ENCODE measurements at places on chromosomes 6 and 20. TPM values are rescaled to one million over a fixed set of nuclear protein-coding genes. Genes with fewer than 3 reads are reported as not detected.

The GPSM3 gene
- 227 TPM for total RNA-seq

The SIRPA gene
- 0.05 TPM for total RNA-seq

GRCh38 chr6:25280344-25281074, 1.3 kb downstream of the CARMIL1 start:
- ATAC-seq, result peak; percentile 6

DNA sequence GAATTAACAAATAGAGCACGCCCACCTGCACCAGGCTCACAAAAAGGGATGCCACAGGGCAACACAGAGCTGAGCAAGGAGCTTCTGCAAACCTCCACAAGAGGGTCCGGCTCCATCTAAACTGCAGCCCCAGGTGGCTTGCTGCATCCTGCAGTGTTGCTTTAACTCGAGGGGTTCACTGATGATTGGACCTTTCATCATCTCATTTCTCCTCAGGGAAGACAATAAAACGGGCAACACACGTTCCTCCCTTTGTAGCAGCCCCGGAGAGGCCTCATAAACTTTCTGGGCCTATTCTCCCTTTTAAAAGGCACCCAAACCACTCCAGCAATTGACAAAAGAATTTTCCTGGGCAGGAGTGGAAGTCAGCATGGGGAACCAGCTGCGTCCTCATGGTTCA, 161.5 kb upstream of the CDH4 start:
- no peak for ATAC-seq

DNA sequence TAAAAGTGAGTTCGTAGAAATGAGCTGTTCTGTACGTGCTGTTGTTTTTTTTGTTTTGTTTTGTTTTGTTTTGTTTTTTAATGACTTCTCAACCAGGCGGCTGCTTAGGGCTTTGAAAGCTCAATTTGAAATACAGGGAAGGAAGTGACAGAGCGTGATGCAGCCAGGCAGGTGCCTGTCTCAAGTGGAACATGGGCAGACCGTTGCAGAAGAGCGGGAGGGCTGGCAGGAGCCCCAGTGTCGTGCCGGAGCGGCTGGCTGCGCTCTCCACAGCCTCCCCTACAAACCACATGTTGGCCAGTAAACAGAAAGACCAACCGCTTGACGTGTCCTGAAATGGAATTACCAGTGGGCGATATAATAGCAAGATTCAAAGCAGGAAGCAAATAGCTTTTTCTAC, 164.9 kb upstream of the RREB1 start:
- peak; percentile 28 for ATAC-seq

DNA sequence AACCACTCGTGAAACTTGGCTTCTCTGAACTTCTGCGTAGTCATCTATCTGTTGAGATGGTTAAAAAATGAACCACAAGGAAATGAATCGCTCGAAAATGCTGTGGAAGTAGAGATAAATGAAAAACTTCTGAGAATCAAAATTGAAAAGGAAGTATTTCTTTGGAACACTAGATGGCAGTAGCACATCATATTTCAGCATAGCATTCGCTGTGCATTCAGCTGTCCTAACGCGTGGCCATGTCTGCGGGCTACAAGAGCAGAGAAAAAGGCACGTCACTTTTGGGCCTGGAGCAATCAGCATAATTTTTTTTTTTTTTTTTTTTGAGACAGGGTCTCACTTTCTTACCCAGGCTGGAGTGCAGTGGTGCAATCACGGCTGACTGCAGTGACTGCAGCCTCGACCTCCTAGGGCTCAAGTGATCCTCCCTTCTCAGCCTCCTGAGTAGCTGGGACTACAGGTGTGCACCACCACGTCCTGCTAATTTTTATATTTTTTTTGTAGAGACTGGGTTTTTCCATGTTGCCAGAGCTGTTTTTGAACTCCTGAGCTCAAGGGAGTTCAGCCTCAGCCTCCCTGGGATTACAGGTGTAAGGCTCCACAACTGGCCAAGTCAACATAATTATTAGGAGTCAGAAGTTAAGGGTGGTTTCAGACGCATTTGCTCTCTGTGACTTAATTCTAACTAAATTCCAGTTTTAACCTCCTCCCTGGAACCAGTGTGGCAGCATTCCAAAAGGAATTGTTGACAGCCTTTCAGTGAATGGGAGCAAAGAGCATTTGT, 8.8 kb upstream of the PERP start:
- ATAC-seq, result peak; percentile 86

DNA sequence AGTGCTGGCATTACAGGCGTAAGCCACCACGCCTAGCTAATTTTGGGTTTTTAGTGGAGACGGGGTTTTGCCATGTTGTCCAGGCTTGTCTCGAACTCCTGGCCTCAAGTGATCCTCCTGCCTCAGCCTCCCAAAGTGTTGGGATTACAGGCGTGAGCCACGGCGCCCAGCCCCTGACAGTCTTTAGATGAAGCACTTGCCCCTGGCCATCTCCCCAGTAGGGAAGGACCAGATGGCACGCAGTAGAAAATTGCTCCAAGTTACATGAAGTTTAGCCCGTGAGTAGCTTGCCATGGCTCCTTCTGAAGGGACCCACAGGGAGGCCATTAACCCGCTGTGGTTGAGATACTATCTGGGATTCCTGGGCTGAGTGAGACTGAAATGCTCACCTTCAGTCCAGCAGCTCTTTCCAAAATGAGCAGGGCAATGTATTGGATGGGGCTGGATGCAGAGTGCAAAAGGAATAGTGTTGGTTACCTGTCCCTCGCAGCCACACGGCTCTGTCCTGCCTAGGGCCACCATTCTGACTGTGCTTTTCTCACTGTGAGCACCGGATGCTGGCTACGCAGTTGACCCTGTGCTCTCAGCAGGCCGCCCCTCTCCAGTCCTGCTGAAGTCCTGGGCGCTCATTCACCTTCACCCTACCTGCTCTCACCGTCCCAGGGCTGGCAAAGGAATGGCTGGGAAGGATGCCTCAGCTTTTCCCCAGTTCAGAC, 66.9 kb downstream of the EFCAB8 start:
- ATAC-seq, result no peak

Data from activated T-helper 17 cell treated with anti-CD3 and anti-CD28 coated beads, Interleukin-2, amount 50 U/mL, for 72 hours (primary cell).